Stimulated activated CD4-positive, alpha-beta T cell treated with anti-CD3 and anti-CD28 coated beads, Interleukin-1b, Interleukin-23, amount 100 ng/mL, for 48 hours (primary cell): ENCODE measurements at places on chromosomes 11 and 22.

DNA sequence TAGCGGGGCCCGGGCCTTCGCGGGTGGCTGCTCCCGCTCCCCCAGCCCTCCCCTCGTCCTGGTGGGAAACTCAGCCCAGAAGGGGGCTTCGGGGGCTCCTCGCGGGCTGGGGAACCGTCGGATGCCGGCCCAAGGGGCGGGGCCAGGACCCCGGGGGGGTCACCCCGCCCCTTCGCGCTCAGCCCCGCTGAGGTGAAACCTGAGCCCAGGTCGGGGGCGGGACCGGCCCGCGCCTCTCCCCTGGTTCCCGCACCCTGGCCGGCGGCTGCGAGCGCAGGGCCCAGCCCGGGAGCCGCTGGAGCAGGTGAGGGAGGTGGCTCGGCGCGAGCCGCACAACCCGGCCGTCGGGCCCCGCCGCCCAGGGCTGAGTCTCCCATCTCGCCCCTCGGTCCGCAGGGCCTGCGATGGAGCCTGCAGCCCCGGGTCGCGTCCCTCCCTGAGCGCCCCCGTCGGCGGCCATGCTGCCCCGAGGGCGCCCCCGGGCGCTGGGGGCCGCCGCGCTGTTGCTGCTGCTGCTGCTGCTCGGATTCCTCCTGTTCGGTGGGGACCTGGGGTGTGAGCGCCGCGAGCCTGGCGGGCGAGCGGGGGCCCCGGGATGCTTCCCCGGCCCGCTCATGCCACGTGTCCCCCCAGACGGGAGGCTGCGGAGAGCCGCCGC lies at the start of gene LARGE2:
Gene LARGE2 (plus strand): TSS at position 232 of the 658 bp plus-strand sequence. CDS start 227 bp downstream, at position 459.
- DNase-seq: no peak

DNA sequence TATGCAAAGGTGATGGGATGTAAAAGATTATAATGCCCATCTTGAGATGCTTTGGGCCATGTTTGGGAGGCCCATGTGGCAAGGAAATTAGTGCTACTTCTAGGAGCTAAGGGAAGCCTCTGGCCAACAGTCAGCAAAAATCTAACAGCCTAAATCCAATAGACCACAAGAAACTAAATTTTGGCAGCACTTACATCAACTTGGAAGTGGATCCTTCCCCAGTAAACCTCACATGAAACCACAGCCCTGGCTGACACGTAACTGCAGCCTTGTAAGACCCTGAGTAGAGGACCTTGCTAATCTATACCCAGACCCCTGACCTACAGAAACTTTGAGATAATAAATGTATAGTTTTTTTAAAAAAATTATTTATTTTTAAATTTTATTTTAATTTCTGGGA lies 13.1 kb upstream of the GRK3 start:
- DNase-seq: no peak

- DNase-seq: no peak
Observed at GRCh38 chr11:131404010-131404409, 33.6 kb downstream of the NTM start.

- no peak for DNase-seq
Observed at GRCh38 chr22:47328550-47329243, 566.2 kb downstream of the TBC1D22A start.

DNA sequence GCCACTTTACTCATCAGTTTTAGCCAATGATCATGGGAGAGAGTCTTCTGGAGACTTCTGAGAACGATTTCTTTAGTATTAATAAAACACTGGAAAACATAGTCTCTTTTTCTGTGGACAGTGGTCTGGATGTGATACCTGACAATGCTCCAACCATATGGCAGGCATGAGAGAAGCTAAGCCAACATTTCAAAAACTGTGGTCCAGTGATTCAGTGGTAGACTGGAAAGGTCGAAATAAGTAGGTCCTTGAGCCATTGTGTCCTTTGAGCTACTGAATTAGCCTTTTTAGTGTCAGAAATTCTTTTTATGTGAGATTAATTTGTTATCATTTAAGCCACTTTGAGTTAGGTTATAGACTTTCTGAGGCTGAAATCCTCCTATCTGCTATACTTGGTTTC lies 197.7 kb upstream of the CTSC start:
- DNase-seq: no peak

DNA sequence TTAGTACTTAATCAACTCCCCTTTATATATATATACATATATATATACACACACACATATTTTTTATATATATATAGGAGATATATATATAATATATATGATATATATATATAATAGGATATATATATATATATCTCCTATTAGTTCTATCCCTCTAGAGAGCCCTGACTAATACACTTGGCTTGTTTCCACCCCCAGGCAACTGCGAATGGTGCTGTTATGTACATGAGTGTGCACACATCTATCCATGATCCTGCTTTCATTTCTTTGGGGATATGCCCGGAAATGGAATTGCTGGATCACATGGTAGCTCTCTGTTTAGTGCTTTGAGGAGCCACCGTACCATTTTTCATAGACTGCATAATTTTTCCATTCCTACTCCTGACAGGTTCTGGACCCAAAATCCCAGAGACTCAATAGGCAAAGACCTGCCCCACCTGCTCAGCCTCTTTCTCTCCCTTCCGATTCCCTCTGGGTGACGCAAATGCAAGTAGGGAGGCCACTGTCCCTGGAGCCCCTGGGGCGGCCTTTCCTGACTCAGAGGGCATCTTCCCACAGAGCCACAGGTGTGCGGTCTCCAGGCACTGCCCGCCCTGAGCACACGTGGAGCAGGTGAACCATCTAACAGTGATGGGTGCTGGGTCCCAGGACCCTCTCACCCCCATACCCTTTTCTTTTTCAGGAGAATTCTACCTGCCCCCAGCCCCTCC lies 12.0 kb downstream of the FGF3 start:
- DNase-seq: no peak

GRCh38 chr11:8328231-8328794 lies 64.6 kb upstream of the LMO1 start:
- no peak for DNase-seq

DNA sequence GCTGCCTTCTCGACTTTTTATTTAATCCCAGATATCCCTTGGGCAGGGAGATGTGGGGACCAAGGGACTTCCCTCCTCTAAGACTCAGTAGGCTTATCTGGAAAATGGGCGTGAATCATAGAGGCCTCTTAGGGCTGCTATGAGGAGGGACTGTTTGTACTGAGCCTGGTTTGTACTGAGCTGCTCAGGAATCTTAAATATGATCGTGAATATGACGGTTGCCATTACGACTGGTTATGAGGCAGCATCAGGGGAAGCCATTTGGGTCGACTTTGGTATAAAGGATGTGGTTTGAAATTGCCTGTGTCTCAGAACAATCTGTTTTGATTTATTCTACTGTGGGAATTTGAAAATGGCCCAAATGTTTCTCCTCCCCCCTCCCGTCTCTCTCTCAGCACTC lies 20.6 kb downstream of the TSPAN18 start:
- no peak for DNase-seq

DNA sequence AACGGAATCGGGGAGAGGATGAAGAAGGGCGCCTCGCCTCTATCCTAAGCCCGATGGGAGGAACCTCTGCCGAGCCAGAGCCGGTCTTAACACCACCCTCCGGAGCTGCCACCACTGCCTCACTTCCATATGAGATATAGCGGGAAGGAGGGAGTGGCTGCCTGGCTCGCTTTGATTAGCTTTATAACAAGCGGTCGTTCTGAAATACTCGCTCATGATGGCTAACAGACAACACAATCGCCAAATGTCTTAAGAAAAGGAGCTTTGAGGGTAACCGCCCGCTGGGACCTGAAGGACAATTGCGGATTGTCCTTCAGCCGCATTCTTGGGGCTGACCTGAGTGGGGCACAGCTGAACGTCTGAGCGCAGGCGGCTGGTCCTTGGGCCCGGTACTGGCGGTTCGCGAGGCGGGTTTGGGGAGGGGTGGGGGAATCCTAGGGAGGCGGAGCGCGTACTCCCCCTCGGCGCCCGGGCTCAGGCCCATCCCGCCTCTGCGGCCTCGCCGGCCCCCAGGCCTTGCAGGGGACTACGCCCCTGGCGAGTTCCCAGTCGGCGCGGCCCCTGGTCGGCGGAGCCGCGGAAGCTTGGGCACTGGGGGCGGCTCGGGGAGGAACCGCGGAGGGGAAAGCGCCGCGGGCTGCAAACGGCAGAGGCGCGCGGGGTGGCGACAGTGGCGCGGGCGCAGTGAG lies at the start of gene PLAAT5:
Gene PLAAT5 (minus strand): TSS at position 617 of the 689 bp plus-strand sequence. CDS start 133 bp downstream, at position 484.
- DNase-seq: no peak

- DNase-seq: peak; percentile 70
Observed at GRCh38 chr11:61776561-61777075, 15.8 kb downstream of the TMEM258 start.

GRCh38 chr22:24024354-24024753 lies 13.2 kb downstream of the CABIN1 start:
- DNase-seq: no peak

DNA sequence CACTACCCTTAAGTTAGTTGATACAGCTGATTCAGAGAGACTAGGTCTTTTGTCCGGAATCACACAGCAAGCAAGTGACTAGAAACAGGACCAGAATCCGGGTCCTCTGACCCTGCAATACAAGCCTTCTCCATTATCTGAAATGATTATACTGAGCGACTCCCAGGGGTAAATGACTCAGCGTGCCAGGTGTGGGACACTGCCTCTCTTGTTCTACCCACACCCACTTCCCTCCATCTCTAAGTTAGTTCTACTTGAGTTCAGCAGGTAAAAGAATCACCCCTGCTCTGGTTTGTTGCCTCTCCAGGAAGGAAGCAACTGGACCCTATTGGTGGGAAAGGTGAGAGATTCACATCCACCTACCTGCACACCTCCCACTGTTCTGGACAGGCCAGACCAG lies 156.9 kb downstream of the DBX1 start:
- no peak for DNase-seq

- DNase-seq: no peak
Observed at GRCh38 chr11:72669527-72669926, 4.7 kb downstream of the PDE2A start.

GRCh38 chr22:26884921-26885320 lies 227.5 kb downstream of the MIAT start:
- DNase-seq: no peak

GRCh38 chr11:3707176-3707575 lies 36.0 kb upstream of the CHRNA10 start:
- no peak for DNase-seq

GRCh38 chr11:7436657-7437056 lies 48.6 kb upstream of the OLFML1 start:
- DNase-seq: no peak

DNA sequence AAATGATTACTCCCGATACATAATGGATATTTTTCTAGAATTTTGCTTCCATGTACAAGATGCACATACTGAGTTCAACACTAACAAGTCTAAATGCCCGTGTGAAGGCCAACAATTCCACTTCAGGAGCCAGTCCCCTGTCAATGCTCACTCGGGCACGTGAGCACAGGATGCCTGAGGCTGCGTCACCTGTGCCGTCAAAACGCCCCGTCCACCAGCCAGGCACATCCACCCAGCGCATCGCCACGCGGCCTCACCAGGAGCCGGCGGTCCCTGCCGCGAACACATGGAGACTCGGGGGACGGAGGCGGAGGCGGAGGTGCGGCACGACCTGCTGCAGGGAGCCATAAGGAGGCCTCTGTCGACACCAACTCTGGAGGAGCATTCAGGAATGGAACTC lies 9.8 kb downstream of the TOLLIP start:
- DNase-seq: no peak

GRCh38 chr11:102981324-102981910 lies 25.9 kb upstream of the MMP13 start:
- no peak for DNase-seq

GRCh38 chr11:16799890-16800289 lies 61.4 kb downstream of the C11orf58 start:
- no peak for DNase-seq

DNA sequence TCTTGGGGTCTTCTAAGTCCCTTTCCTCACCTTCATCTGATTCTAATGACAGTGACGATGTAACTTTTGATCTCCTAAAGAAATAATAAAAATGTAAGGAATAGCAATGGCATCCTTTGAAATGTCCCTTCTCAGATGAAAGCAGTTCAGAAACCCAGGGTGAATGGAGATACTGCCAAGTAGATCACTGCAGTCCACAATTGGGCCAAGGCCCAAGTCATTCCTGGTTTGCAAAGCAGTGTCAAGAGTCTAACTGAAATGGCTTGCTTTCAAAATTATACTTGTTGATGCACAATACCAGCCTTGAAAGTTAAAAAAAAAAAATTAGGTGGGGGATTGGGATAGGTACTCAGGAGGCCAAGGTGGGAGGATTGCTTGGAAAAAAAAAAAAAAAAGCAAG lies 20.4 kb downstream of the ASCC2 start:
- DNase-seq: no peak

DNA sequence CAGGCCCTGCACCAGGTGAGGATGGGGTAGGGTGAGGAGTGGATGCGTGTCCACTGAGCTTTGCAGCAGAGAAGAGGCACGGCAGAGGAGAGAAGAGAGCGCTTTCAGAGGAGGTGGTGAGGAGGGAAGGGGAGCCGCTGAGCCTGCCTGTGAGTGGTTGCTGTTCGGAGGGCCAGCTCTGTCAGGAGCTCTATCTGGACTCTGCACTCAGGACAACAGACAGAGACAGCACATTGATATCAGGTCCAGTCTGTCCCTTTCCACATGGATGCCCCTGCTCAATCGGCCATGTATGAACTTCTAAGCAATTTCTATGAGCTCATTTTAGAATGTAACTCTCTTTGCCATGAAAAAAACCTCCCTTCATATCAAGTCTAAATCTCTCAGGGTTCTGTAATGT lies 158.6 kb downstream of the KIRREL3 start:
- no peak for DNase-seq

DNA sequence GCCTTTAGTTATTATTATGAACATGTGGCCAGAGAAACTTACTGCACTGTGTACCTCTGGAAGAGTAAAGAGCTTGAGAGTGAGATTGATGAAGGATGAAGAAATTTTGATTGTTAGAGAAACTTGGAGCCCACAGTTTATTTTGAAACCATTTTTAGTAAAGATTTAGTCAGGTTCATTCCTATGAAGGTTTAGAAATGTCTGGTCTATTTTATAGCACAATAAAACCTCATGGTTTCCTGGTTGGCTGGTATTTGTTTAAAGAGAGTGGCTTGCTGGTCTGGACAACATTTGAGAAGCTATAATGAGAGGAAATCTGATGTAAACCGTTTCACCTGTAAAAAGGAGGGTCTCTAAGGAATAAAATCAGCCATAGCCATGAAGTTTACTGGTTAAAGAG lies 8.8 kb upstream of the PDE3B start:
- no peak for DNase-seq
